ENCODE measurements at places on chromosomes 5 and 9.

- DNase-seq: peak; percentile 18
Observed at GRCh38 chr9:13088720-13089427, 190.6 kb downstream of the MPDZ start.

- DNase-seq: no peak
Observed at GRCh38 chr9:4090491-4090890, 209.4 kb downstream of the GLIS3 start.

DNA sequence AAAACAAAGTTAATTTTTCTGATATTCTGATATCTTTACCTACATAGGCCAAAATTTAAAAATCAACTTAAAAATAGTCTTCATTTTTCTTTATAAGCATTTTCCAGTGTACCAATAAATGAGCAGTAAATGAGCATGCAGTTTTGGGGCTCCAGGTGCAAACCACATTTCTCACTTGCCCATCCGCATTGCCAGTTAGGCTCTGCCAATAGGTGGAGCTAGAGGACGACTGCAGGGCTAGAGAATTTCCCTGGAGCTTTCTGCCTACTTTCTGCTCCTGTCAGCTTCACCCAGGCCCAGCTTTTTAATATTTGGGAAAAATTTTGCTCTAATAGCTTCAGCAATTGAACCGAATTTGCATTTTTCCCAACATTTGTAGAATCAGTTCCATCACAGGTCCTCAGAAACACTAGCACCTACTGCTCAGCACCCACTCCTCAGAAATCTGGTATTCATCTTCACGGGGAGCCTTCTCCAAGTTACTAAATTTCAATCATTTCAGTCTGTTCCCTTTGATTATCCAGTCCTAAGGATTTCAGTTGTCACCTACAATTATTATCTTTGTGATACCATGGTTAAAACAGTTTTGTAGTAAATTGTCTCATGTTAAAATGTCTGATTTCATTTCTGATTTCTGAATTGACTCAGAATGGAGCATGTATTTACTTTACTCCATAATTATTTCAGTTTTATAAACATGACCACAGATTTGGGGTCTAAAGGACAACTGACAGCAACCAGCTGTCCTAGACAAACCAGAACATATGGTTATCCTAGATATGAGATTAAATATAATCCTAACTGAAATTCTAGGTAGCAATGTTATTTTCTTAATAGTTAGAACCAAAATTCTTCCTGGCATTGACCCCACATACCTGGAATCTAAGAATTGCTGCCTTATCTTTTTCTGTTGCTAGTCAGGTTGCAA is 104.6 kb upstream of the FAM174A start:
- no peak for DNase-seq

- DNase-seq: no peak
Observed at GRCh38 chr5:177471610-177472356, 1.7 kb downstream of the DBN1 start.

DNA sequence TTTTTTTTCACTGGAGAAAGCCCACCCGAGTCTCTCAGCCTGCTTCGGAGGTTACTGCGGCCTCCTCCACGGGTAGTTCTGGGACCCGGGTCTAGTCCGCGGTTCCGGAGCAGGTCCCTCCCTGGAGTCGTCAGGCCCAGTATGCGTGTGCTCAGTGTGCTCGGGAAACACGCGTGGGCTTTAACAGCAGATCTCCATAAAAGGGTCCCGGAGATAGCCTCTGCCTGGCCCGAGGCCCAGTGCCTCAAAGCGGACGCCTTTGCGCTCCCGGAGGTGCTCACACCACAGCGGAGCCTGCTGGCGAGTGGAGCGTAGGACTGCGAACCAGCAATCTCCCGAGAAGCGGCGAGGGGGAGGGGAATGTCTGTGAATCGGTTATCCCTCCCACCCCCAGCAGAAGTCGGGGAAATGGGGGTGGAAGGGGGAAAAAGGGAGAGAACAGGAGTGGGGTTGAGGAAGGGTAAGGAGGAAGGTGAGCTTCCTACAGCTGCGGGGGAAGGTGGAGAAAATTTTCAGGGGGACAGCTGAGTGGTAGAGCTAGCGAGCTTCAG is 28.7 kb downstream of the CDKN2A start:
- no peak for DNase-seq

DNA sequence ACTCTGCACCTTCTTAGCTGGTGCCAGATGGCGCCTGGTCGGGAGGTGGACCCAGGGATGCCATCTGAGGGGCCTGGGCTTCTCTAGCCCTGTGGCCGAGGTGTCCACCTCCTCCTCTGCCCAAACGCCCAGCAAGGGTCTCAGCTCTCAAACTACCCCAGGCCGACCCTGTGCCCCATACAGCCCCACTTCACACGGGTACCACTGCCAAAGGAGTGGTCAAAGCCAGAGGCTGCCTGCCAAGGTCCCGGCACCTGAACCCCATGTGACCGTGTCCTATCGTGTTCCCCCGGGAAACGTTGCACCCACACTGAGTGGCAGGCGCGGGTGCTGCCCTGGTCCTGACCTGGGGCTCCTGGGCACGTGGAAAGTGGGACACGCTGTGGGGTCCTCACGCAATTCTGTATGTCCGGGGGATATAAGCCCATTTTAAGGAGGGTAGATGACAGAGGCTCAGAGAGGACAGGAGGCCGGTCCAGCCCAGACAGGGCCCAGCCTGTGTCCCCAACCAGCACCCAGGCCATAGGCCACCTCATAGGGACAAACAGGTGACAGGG is 1.9 kb downstream of the ENTPD8 start:
- no peak for DNase-seq

DNA sequence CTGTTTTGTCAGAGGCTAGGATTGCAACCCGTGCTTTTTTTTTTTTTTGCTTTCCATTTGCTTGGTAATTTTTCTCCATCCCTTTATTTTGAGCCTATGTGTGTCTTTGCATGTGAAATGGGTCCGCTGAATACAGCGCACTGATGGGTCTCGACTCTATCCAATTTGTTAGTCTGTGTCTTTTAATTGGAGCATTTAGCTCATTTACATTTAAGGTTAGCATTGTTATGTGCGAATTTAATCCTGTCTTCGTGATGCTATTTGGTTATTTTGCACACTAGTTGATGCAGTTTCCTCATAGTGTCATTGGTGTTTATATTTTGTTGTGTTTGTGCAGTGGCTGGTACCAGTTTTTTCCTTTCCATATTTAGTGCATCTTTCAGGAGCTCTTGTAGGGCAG is 36.2 kb upstream of the TAF11L2 start:
- DNase-seq: no peak

- DNase-seq: no peak
Observed at GRCh38 chr9:6567140-6567591, 78.4 kb downstream of the GLDC start.

DNA sequence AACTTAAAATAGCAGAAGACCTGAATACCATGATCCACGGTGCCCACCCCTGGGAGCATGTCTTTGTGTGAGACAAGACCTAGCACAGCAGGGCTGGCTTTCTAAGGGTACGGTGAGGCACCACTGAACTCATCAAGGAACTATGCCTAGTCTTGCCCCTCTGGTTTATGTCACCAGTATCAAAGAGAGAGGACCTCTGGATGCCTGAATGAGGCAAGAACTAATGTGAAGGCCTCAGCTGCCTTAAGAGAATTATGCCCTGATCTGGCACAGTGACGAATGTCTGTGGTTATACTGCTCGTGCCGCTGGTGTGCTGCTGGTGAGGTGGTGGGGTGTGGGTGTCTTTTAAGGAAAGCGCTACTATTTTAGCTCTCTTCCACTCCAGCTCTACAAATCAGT is 23.0 kb downstream of the NREP start:
- no peak for DNase-seq

DNA sequence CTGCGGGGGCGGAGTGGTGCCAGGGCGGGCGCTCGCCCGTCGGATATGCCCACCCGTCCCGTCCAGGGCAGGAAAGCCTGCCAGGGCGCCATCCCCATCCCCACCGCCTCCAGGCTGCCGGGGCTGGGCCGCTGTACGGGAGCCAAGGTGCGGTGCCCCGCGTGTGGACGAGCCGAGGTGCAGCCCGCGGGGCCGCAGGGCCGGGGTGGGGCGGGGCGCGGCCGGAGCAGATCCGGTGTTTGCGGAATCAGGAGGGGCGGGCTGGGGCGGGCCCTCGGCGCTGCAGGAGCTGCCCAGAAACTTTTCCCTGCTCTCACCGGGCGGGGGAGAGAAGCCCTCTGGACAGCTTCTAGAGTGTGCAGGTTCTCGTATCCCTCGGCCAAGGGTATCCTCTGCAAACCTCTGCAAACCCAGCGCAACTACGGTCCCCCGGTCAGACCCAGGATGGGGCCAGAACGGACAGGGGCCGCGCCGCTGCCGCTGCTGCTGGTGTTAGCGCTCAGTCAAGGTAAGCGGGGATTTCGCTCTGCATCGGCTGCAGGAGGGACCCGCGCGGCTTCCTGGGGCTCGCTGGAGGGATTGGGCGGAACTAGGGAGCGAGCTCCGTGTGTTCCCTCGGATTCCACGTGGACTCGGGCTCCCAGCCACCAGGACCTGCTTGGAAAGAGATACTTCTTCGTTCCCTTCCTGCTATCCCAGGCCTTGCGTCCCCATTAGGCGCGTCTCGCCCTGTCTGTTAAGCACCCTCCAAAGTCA is at the start of gene ITGA2:
TSS of gene ITGA2 (plus strand) at position 328 of the 756 bp plus-strand sequence. CDS start at position 445, 117 bp downstream.
- no peak for DNase-seq

DNA sequence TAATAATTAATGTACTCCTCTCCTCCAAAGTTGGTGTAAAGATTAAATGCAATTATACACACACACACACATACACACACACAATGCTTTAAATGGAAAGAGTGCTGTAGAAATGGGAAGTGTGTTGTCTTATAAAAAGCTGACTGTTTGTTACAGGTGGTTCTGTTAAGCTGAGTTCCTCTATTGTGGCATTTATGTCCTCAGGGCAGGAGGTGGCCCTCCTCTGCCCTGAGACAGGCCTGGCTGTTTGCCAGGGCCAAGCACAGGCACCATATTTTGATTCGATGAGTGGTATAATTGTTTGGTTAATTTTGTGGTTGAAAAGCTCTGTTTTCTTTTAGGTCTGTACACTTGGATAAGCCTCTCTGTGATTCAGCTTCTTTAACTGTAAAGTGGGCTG is 573.9 kb downstream of the KIF4B start:
- peak; percentile 18 for DNase-seq

- DNase-seq: no peak
Observed at GRCh38 chr5:14675865-14676300, 11.4 kb downstream of the OTULIN start.

DNA sequence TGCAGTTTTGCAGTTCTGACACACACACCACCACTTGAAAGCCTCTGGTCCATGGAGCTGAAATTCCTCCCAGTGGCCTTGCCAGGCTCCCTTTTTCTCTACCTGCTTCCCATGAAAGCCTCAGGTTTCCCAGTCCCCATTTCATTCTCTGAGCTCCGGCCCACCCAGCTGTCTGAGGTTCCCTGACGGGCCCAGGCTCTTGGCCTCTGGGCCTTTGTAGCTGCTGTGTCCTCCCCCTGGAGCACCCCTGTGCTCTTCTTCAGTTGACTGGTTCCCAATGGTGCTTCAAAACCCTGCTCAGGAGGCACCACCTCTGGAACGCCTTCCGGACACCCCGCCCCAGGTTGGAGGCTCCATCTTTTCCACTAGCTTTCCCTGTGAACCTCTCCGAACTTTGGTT is 155.9 kb upstream of the SHB start:
- no peak for DNase-seq

GRCh38 chr9:107141967-107142366 is 141.1 kb upstream of the RAD23B start:
- no peak for DNase-seq

GRCh38 chr9:17852108-17852507 is 273.2 kb downstream of the SH3GL2 start:
- no peak for DNase-seq

DNA sequence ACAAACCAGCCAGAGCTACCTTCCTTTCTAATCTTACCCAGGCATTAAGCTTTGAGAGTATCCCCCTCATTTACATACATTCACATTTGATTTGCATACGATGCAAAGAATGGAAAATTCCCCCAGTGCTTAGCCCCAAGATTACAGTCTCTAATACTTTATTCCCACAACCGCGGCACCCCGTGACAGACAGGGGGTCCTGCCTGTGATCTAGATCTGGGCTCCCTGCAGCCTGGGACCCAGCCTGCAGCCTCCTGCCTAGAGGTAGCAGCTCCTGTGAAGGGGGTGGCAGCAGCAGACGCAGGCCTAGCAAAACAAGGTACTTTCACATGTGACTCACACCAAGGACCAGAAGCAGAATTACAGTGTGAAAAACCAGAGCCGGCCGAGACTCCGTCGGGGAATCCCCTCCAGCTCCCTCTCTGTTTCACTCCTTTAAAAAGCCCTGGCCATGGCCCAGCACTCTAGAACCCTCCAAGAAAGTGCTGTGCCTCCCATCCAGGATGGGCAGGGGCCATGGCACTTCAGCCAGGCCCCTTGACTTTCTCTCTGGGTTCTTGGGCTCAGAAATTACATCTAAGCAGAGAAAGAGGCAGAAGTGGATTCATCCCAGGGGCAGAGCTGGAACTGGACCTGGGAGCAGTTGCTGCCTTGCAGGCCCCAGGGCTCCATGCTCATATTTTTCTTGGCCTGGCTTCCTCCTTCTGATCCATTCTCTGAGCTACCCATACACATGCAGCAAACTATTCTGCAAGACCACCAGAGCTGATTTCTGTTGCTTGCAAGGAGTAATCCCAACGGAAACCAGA is 14.0 kb upstream of the TCF7 start:
- no peak for DNase-seq

DNA sequence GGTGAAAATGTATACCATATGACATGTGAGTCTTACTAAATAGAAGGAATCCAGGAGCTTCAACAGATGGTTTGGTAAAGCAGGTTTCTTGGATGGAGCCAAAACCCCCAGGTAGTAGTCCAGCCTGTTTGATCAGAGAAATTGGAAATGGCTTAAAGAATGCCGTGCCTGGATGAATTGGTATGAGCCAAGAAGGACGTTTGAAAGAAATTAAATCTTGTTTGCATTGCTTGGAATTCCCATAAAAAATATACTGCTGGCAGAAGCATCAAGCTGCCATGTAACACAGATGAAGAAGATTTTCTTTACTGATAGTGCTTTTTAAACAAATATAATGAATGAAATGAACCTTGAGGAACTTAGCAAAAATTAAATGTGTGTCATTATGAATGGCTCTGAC is 176.3 kb downstream of the NPR3 start:
- no peak for DNase-seq

GRCh38 chr9:128886211-128886891 is 4.4 kb downstream of the LRRC8A start:
- DNase-seq: no peak

DNA sequence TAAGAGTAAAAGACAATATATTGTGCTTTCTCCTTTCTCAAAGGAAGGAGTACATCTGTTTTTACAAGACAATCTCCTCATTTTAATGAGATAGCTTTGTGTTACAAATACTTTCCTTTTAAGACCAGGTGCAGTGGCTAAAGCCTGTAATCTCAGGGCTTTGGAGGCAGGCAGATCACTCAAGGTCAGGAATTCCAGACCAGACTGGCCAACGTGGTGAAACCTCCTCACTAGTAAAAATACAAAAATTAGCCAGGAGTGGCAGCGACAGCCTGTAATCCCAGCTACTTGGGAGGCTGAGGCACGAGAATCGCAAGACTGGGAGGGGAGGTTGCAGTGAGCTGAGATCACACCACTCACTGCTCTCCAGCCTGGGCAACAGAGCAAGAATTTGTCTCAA is 11.8 kb downstream of the TMEM161B start:
- no peak for DNase-seq

- DNase-seq: no peak
Observed at GRCh38 chr9:35732800-35733541, 505 bp downstream of the CREB3 start.

Measured in NCI-H1417 treated with DMSO at 0.1 percent for 48 hours (cell line).